ENCODE measurements at places on chromosomes 1 and 21.

DNA sequence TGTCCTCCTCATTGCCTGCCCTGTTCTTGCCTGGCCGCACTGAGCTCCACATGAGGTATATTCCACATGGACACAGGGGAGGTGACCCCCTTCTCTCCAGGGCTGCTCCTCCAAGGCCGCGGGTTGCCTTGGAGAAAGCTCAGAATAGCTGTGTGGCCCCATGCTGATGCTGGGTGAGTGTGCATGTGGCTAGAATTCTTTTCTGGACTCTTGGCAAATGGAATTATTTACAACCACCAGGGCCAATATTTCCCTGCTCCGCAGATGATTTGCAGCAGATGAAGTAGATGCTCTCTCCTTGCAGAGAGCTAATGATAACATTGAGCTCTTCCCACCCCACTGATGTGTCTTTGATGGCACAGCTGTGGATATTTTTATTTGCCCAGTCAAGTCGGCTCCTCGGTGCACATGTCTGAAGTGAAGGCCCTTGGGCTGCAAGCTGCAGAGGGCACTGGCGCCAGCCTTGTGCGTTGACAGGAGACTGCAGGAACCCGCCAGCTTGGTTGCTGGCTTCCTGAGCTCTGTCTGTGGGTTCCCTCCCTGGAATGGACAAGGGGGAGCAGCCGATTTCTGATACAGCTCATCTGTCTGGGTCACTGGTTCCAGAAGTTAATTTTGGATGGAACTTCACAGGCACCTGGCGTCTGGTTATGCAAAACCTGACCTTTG is 404.7 kb upstream of the VAMP3 start:
- no peak for DNase-seq

DNA sequence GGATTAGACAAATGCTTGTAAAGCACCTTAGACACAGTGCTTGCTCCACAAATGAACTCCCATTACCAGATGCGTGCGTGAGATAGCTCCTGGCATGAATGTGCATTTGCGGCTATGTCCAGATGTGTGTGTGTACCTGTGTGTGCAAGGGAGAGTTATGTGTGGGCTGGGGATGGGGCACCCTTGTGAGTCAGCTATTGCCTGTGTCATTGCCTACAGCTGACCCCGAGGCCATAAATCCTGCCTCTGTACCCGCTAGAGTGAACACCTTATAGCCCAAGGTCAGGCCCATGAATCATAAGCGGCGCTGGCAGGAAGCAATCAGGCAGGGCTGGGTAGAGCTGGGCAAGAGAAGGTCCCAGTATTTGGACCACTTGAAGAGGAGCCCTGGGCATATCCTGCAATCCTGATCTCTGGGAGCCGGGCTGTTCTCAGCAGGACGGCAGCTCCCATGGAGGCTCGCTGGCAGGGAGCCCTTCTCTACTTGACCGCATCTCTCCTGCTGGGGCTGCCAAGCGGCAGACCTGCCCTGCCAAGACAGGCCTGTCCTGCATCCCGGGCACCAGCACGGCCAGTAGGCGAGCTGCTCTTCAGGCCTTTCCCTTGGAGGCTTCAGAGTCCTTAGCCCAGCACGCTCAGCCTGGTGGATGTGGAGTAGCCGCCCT is 86.4 kb downstream of the TMEM53 start:
- no peak for DNase-seq

- no peak for DNase-seq
These were observed 214.1 kb upstream of the USP24 start for GRCh38 chr1:55428944-55429931.

DNA sequence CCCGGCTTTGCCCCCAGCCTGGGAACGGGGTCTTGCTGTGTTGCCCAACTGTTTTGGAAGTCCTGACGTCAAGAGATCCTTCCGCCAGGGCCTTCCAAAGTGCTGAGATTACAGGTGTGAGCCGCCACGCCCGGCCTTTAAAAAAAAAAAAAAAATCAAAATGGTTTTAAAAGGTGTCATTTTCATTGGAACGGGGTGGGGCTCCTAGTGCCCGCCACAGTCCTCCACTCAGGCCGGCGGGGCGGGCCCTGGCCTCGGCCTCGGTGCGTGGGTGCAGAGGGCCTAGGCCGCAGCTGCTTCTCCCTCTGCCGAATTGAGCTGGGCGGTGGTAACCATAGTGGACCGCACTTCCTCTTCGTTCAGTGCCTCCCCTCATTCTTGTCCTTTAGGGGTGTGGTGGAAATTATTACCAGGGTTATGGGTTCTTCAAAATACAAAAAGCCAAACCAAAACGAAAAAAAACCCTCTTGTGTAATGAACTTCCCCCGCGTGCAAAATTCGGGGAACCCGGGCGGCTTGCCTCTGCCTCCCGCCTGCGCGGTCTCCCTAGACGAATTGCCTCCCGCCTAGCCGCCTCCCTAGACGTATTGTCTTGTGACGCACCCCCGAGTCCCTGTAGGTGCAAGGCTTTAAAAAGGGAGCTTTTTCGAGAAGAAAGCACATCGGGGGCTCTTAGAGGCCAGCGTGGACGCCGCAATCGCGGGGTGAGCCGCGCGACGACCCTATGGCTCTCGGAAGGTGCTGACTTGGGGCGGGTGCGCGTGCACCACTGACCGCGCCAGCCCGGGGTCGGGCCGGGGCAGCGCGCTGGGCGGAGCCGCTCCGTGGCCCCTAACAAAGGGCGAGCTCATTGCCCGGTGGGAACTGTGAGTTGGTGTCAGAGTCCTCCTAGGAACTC is 10.5 kb upstream of the SPEN start:
- DNase-seq: no peak

DNA sequence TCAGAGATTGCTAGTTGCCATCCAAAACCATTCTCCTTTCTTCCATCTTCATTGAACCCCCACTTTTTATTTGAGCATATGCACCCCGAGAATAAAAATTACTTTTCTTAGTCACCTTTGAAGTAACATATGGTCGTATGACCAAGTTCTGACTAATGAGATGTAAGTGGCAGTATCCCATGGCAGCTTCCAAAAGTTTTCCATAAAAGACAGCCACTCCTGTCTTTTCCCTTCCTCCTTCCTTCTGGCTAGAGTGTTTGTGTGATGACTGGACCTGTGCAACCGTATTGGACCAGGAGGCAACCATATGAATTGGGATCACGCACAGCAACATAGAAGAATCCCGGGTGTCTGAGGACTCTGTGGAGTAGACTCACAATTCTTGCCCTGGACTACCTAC is 41.1 kb upstream of the CCSAP start:
- no peak for DNase-seq

DNA sequence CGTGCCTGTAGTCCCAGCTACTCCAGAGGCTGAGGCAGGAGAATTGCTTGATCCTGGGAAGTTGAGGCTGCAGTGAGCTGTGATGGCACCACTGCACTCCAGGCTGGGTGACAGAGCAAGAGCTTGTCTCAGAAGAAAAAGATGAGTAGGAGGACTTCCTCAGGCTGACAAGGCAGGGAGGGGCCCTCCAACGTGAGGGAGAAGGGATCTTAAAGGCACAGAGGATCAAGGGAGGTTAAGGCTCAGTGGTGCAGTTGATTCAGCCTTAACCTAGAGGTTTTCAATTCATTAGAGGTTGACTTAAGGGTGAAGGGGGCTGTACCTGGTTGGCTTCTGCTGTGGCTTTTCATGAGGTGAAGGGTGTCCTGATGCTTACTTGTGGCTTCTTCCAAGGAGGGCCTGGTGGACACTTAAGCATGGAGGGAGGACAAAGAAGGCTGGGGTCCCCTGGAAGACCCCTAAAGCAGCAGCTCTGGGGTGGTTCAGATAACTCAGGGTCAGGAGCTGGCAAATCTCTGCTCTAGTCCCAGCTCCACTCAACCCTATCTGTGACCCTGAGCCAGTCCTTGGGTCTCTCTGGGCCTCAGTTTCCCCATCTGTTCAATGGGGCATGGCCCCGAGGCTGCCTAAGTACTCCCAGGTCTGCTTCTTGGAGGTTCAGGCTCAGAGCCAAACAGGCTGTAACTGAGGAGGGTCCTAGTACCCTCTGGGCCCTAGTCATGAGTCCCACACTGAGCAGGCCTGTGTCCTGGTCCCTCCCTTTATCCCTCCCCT is 6.3 kb downstream of the EXTL1 start:
- peak; percentile 36 for DNase-seq

DNA sequence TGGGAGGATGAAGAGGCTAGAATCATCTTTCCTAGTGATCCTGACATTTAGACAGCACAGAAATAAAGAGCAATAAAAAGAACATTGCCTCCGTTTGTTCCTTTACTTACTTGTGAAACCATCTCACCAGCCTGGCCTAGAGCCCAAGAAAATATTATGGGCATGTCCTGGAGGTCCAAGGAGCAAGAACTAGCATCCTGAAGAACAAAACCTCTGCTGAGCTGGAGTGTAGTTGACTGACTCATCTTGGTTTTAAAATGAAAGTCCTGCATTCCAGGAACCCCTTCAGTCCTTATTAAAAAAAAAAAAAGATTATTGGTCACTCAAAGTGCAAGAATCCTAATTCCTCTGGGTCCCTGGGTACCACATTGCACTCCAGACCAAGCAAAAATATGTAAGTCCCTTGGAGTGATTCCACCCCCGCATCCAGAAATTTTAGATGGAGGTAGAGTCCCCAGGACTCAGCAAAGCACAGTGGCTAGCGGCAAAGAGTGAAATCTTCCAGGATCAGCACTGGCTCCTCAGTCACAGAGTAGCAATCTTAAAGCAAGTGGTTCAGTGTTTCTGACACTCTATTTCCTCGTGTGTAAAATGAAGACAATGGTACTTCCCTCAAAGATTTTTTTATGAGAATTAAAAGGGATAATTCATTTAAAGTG is 7.0 kb downstream of the SMCP start:
- no peak for DNase-seq

DNA sequence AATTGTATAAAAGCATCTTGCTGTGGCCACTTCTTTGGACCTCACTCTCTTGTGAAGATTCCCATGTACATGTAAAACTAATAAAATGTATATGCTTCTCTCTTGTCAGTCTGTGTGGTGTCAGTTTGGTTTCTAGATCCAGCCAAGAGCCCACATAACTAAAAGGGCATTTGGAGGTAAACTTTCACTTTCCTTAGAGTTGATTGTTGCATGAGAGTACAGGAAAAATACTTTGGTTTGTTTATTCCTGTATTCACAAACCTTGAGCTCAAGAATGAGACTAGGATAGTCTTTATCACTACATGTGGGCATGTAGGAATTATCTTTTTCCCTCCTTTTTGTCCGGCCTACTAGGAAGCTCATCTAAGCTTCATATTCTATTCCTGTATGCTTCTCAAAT is 50.9 kb downstream of the KCTD3 start:
- no peak for DNase-seq

DNA sequence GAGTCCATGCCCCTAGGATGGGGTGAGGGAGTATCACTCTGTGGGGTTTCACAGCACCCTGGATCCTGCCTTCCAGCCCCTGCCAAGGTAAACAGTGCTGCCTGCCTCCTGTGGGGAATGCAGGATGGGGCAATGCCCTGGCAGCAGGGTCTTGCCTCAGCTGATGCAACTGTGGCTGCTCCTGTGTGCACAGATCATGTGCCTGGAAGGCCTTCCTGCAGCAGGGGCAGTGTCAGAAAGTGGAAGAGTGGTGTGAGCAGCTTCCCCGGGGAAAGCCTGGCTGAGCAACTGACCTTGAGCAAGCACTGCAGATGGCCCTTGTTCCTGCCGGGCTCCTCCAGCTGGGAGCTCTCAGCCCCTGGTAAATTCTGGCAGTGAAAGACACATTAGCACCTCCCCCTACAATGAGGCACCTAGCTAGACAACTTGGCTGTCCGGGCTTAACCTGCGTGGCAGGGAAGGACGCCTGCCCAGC is 9.9 kb downstream of the TOR3A start:
- no peak for DNase-seq

DNA sequence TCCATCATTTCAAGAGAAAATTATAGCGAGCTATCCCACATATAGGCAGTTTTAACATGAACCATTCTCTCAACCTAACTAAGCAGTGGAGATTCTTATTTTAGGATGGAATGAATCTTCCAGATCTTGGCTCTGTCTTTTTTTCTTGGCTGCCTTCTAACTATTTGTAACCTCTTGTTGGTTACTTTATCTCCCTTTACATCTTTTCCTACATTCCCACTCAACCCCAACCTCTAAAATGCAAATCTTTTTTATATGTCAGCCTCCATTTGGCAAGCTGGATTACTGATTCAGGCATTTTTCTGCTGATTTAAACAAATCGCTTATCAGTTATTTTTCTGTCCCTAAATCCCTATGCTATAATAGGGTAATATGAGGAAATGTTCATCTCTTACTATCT is 46.9 kb upstream of the LHX8 start:
- DNase-seq: no peak

DNA sequence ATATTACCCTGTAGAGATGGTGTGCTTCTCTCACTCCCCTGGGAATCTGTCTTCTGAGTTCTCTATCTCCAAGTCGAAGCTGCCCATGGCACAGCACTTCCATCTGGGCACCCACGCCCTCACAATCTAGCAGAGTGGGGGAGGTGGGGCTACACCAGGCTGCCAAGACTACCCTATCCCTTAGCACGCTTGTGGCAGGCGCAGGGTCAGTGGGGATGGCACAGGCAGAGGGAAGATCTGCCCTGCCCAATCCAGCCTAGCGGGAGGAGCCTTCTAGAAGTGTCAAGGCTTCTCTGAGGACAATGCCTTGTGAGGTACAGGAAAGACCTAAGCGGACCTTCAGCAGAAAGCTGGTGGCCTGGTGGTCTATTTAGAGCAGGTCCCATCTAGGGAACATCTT is 49.1 kb downstream of the DMAP1 start:
- no peak for DNase-seq

GRCh38 chr1:228898582-228898992 is 163.3 kb downstream of the RHOU start:
- no peak for DNase-seq

- DNase-seq: no peak
These were observed 40.3 kb upstream of the MYOCOS start for GRCh38 chr1:171581766-171582165.

GRCh38 chr1:89843273-89844130 is 22.7 kb downstream of the LRRC8D start:
- no peak for DNase-seq

DNA sequence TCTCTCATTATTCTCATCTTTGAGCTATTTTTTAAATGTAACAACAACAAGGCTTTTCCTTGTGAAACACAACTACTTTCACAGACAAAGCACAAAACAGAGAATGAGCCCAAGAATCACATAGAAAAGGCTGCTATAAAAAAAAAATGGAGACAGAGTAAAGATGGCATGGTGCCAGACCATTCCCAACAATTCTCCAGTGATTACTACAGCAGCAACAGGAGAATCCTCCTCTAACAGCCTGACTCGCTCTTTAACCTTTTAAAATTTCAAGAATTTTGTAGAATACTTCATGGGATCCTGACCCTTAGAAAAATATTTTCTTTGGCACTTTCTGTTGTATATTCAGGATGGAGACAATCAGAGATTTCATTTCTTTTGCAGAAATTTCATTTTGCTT is 3.8 kb upstream of the BCAS2 start:
- no peak for DNase-seq

- no peak for DNase-seq
These were observed 18.1 kb downstream of the GALNT2 start for GRCh38 chr1:230085178-230085515.

DNA sequence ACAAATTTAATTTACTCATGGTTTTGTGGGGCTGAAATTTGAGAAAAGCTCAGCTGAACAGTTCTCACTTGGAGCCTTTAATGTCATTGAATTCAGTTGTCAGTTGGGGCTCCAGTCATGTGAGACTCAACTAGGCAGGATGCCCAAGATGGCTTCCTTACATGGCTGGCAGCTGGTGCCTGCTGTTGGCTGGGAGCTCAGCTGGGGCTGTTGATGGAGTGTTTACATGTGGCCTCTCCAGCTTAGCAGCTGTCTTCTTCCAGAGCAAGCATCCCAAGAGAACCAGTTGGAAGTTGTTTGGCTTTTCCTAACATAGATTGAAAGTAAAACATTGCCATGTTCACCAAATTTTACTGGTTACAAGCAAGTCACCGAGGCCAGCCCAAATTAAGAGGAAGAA is 81.8 kb upstream of the KCNA3 start:
- DNase-seq: peak; percentile 82

- no peak for DNase-seq
These were observed 17.3 kb downstream of the PDC start for GRCh38 chr1:186443638-186444037.

Measured in DMS 273 treated with DMSO at 0.1 percent for 48 hours (cell line).